M059J (cell line): ENCODE measurements at places on chromosomes 7 and 10.

DNA sequence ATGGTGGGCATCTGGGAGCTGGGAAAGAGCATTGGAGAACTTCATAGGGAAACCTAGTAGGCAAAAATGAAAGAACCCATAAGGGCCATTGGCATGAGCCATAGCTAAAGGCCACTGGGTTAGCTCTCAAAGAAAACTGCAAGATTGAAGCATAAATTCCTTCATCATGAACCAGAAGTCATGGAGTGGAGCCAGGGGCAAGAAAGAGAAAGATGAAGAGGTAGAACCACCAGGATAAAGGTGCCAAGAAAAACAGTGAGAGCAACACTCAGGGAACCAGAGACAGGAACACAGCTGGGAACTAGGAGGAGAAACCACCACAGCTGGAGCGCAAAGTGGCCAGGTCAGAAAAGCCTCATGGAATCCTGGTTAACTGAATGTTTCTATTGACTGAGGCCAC is 11.5 kb upstream of the SGMS1 start:
- DNase-seq = peak; percentile 86

- no peak for DNase-seq
These were observed 40.9 kb downstream of the FRMPD2 start for GRCh38 chr10:48233559-48234005.

DNA sequence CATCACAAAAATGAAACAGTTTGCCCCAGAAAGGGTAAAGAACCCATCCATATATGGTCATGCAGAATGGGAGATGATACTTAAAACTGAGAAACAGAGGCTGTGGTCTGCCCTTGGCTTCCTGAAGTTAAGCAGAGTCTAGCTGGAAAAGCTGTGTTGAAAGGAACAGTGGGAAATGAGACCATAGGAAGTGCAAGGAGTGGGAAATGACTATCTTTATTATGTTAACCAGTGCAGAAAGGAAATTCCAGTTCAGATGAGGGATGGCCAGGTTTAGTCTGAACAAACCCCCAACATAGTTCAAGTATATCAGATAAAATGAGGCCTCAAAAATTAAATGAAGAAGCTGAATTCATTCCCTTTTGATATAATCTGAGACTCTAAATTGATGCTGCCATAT is 112.2 kb upstream of the TARP start:
- DNase-seq = no peak

- peak; percentile 86 for DNase-seq
These were observed 480.5 kb downstream of the PHTF2 start for GRCh38 chr7:78279032-78279431.

DNA sequence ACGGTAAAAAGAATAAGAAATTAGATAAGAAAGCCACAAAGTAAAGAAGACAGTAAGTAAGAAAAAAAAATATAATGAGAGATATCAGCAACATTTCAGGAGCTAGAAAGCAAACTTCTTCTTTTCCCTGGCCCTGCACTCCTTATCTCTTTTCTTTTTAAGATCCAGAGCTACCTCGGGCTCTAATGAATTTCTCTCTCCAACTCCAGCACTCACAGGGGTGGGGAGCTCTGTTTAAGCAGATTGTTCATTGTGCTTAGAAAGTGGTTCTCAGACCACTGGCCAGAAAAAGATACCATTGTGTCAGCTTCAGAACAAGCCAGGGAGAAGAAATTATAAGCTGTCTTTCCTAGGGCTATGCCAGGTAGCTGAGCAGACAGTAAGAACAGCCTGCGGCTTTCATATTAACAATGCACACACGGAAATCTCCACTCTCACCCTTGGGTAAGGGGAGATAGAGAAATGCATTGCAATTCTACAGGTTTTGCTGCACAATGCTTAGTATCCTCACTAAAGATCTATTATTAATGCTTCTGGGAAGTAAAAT is 19.3 kb downstream of the OR2F1 start:
- no peak for DNase-seq

DNA sequence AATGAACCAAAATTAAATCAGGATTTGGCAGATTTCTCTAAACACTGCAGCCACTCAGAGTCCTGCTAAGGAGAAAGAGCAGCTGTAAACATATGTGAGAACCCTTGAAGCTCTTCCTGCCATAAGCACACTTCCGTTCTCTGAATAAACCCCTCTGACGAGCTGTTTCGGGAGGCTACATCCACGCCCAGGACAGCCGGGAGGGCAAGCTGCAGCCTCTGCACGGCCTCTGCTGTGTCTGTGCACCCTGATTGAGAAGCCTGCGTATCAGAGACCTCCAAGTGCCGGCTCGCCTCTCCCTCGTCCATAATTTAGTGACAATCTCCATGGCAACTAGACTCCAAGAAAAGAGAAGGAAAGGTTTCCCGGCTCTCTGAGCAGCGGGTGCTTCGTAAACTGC is 114.4 kb downstream of the PTPRN2 start:
- no peak for DNase-seq

GRCh38 chr7:33981671-33982424 is 76.5 kb downstream of the BMPER start:
- peak; percentile 38 for DNase-seq

- DNase-seq = no peak
These were observed 170.2 kb upstream of the ZMIZ1 start for GRCh38 chr10:78898341-78899097.

DNA sequence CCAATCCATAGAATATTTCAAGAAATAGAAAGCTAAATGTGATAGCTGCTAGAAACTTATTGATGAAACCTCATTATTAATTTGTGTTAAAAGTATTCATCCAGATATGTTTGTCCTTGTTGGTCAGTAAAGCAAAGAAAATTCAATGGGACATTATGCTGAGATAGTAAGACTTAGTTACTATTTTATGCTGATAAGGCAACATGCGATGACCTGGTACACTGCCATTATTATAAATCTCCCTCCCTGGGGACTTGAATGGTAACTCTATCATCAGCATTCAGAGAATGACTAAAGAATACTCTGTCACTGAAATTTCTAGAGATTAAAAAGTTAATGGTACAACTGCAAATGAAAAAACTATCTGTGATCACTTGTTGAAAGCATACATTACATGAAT is 54.9 kb downstream of the ARHGAP12 start:
- DNase-seq = no peak

- peak; percentile 71 for DNase-seq
These were observed 28.4 kb upstream of the CBLL1 start for GRCh38 chr7:107715531-107715930.

- peak; percentile 48 for DNase-seq
These were observed 18.6 kb downstream of the INA start for GRCh38 chr10:103295374-103296015.

GRCh38 chr10:121831237-121831636 is 96.6 kb downstream of the ATE1 start:
- no peak for DNase-seq

DNA sequence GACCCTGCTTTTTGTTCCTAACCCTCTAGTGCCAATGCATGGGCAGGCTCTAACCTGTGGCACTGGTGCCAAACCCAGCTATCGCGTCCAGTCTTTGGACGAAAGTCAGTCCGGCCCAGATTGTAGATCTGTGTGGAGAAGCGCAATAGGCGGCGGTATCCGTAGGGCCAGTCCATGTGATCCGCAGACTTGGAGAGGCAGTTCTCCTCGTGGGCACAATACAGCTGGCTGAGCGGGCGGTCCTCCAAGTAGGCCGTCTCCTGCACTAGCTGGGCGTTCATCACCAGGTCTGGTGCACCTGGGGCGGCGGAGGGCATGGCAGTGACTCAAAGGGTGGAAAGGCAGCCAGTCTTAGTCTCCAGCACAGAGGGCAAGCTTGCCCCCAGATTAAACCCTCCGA is 14.5 kb downstream of the LOXL4 start:
- no peak for DNase-seq

DNA sequence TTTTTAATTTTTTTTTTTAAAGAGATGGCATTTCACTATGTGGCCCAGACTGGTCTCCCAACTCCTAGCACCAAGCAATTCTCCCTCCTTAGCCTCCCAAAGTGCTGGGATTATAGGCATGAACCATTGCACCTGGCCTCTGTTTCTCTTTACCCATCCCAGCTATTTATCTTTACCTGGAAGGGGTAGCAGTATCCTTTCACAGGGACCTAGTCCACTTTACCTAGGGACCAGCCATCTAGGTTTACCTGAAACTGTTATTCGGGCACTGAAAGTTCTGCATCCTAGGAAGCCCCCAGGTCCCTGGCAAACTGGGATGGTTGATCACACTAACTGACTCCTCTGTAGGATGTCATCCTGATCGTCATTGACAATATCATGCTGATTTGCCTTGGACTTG is 21.7 kb upstream of the AGFG2 start:
- DNase-seq = no peak

DNA sequence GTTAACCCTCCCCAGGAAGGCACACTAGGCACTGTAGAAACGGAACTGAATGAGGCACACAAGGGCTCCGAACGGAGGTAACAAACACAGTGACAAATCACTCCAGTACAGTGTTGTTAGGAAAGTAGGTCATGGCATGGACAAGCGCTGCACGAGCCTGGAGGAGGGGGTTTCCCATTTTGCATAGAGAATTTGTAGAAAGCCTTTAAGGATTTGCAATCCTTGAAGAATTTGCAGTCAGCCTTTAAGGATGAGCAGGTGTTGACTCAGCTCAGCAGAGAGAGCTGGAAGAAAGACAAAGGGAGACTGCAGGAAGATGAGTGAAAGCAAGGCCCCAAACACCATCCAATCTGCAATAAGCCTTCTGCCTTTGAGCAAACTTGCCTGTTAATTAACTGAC is 51.1 kb upstream of the PPP1R3C start:
- DNase-seq = peak; percentile 87

DNA sequence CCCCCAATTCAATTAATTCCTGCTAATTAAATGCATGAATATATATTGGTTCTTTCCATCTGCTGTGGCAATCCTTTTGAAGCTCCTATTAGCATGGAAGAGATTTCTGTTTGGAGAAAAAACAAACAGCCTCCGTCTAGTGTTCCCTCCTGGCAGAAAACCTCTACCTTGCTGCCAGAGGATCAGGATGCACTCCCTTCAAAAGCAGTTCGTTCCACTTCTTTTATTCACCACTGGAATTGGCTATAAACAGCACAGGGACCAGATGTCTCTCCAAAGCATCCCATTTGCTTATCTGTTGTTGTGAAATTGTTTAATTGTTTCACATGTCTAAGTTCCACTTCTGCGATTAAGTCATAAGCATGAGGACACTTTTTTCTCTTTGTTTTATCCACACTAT is 77.8 kb upstream of the PTN start:
- no peak for DNase-seq

GRCh38 chr7:45975847-45976484 is 54.9 kb upstream of the IGFBP3 start:
- no peak for DNase-seq

DNA sequence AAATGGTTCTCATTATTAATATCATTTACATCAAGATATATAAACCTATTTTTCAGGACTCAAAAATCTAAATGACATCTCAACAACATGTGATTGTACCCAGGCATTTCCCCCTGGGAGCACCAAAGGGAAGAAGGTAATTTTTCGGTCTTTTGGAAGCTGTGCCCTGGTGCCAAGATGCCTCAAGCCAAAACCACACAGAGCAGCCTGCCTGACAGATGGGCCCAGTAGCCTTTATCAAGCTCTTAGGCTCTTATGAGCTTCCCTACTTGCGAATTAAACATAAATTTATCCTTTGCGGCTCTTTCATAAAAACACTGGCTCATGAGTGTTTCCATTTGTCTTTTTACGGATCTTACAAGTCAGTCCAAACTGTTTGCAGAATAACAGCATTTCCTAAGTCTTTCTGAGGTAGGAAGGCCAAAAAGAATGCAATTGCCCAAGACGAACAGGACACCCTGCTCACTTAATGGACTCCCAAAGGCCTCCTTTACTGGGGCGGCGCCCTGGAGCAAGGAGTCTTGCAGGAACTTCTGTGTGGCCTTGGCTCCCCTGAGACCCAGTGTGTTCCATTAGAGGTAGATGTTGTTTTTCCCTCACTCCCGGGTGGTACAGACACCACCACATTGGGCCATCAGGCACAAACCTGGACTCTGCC is 4.1 kb upstream of the RASSF4 start:
- no peak for DNase-seq

- DNase-seq = peak; percentile 28
These were observed 147.3 kb downstream of the CELF2 start for GRCh38 chr10:11164803-11165590.
